ENCODE measurements at places on chromosomes 12 and 14. TPM values are rescaled to one million over a fixed set of nuclear protein-coding genes. Genes with fewer than 3 reads are reported as not detected.
A peak's percentile ranks its signal among the peaks of the same experiment; 100 is the strongest.

- DNase-seq, result peak; percentile 57
Measured at GRCh38 chr12:69553628-69554248, 31.5 kb upstream of the CCT2 start.

SNRNP35 gene
- 25.7 TPM for polyA plus RNA-seq

GRCh38 chr12:131698286-131698685 is 12.6 kb upstream of the SFSWAP start:
- no peak for DNase-seq

GRCh38 chr12:77033658-77034536 is 31.5 kb downstream of the E2F7 start:
- DNase-seq, result no peak

DNA sequence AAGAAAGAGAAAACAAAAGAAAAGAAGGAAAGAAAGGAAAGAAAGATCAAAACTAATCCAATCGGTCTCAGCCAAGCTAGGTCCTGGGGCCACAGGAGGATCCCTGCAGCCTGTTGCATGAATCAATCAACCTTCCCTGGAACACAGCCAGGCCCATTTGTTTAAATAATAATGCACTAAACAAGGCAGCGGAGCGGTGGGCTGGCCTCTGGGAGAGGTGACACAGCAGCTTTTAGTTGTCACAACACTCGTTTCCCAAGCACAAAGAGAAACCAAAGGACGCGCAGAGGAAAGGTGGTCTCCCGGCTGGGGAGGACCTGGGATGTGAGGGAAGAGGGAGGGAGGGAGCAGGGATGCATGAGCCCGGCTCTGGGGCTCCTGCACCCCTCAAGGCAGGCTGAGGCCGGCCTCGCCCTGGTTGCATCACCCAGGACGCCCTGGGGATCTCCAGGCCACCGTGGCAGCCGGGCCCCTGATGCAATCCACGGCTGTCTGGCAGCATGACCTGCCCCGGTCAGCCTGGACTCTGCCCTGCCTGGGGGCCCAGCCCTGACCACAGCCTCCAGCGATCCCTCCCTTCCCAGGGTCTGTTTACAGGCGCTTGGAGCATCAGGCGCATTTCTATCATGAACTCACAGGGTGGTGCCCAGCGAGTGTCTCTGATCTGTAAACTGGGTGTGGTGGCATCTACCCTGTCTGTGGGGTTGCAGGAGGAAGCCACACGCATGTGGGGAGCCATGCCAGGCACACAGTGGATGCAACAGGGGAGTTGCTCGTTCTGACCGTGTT is 32.5 kb downstream of the MMP17 start:
- peak; percentile 90 for DNase-seq

DNA sequence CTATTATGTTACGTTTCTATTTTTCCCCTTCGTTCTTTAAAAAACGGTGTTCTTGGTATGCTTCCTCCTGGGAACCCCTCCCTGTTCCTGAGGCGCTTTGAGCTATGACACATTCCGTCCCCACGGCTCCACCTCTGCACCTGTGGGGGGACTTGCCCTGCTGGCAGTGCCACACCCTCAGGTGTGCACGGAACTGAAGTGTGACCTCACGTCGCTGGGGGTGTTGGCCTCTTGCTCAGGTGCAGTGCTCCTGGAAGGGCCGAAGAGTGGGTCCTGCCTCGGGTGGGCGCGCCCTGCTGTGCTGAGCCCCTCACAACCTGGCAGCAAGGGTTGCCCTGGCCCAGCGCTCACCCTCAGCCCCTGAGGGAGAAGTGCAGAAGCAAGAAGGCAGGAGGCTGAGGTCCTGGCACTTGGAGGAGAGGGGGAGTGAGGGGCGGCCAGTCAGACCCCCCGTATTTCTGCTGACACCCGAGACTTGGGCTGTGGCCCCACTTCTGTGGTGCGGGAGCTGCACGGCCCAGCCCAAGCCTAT is 4.9 kb downstream of the AMN start:
- DNase-seq, result peak; percentile 71

GRCh38 chr12:6786416-6787094 is 2.8 kb upstream of the CD4 start:
- no peak for DNase-seq

DNA sequence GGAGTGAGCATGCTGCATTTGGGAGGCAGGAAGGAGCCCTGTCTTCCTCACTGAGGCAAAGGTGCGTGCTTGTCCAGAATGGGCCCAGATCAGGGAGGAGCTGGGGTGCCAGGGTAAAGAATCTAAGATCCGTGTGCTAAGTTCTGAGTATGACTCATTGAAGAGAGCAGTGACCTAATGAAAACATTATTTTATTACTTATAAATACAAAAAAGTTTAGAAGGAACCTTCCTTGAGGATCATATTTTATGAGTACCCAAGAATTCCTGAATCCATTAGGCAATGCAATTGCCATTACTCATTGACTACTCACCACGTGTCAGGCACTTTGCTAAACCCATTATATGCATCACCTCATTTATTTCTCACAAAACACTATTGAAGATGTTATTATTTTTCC is 264.7 kb downstream of the EGLN3 start:
- DNase-seq, result no peak

DNA sequence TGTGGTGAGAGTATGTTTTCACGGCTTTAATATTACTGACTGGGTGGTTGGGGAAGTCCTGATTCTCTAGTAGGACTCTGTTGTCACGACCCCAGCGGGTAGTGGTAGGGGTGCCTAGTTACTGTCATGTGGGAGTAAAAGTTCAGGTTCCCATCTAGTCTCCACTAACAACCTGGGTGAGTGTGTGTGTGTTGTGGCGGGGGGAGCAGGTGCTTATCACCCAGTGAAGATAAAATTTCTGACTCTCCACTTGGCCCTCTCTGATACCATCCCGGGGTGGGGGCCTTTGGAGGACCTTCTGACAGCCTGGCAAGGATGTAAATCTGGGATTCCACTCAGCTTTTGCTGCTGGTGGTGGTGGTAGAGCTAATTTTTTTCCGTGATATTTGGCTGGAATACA is 35.4 kb upstream of the GUCY2C start:
- DNase-seq, result no peak

DNA sequence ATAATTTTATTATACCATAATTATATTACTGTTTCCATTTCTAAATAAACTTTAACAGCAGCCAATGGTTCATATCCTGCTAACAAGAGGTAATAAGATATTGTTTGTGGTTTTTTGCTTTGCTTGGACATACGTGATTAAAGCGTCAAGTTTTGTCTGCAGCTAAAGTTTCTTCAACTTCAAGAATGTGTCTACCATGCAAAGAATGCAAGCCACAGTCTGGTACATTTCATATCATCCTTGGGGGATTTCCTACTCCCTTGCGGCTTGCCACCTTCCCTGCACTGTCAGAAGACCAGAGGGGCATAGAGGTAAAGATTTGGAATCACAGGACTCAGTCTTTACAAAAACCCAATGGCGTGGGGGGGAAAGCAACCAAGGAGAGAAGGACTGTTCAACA is 125.2 kb downstream of the MED13L start:
- DNase-seq, result no peak

HCAR2 gene
- 5.0 TPM for polyA plus RNA-seq

DNA sequence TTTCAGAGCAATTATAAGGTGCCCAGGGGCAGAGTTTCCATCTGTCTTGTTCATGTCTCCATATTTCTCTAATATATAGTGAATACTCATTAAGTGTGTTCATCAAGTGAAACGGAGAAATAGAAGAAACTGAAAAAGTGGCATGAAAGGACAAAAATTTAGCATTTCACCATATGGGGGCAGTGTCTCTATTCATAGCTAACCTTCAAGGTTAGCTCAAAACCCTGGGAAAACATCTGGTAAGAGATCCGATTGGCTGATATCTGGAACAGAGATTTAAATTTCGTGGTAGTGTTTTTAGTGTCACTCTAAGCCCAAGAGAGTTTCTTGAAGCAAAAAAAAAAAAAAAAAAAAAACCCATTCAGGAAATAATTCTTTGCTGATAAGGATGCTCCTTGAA is 367.5 kb downstream of the DAD1 start:
- DNase-seq, result peak; percentile 27
